ENCODE measurements at places on chromosomes 1 and 21.

- peak; percentile 62 for DNase-seq
These were observed 172.5 kb downstream of the ST6GALNAC5 start for GRCh38 chr1:77039739-77040138.

GRCh38 chr1:234697015-234697414 lies 87.0 kb upstream of the IRF2BP2 start:
- no peak for DNase-seq

DNA sequence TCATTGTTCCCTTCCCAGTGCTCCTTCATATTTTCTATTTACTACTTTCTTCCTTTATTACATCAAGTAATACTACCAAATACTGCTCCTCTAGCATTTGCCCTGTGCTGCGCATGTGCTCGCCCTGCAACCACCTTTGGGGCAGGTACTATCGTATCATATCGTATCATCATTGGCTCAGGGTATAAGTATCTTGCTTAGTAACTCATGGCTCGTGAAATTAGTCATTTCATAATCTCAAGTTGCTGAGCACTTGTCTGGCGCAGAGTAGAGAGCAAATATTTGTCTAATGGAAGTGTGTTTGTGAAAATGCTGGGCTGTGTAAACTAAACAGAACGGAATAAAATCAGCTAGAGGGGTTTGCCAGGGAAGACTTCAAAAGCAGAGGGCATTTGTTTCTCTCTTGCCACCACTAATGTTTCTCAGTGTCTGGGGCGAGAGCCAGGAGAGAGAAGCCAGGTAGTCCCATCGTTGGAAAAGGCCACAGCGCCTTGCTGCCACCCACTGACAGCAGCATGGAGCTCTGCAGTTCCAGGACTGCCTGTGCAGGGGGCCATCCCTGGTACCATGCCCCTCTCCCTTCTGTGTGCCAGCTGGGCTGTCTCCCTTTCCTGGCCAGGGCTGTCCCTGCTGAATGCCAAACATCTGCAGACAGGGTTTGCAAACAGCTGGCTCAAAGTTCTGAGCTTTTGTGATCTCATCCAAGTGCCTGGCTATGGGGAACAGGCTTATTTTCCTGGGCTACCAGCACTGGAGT lies 20.0 kb upstream of the CPT2 start:
- peak; percentile 26 for DNase-seq

DNA sequence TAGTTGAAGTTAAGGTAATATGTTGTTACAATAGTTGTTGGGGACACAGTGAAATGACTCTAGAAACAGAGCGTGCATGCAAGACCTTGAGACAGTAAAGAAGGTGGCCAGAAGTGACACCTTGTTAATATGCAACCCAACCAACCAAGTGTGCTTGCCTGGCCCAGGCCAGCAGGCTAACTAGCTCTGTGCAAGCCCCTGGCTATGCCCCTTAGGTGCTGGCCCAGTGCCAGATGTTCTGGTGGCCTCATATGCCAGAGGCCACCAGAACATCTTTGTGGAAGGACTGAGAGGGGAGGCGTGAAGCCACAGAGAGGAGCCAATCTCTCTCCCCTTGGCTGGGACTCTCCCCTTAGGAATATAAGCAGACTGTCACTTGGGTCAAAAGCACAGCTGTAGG lies 111.2 kb upstream of the JUN start:
- DNase-seq = no peak

GRCh38 chr1:235960809-235961208 lies 94.1 kb upstream of the LYST start:
- no peak for DNase-seq

DNA sequence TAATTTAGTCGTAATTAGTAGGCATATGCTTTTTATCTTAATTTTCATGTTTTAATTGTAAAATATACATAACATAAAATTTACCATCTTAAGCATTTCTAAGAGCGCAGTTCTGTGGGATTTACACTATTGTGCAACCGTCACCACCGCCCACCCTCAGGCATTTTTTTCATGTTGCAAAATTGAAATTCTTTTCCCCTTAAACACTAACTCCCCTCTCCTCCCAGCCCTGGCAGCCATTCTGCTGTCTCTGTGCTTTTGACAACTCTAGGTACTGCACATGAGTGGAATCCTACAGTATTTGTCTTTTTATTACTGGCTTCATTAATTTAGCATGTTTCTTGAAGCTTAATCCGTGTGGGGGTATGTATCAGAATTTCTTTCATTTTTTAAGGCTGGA lies 7.8 kb downstream of the PIK3CD start:
- DNase-seq = peak; percentile 24

- DNase-seq = no peak
These were observed 351.9 kb upstream of the CAMK1G start for GRCh38 chr1:209231476-209232156.

Data from uterus (tissue), 4 donors.